Activated T-helper 1 cell treated with anti-CD3 and anti-CD28 coated beads, Interleukin-2, amount 50 U/mL, for 16 hours (primary cell): ENCODE measurements at places on chromosomes 6 and 20.

GRCh38 chr6:150069706-150070105, 785 bp upstream of the ULBP3 start:
- DNase-seq: no peak

DNA sequence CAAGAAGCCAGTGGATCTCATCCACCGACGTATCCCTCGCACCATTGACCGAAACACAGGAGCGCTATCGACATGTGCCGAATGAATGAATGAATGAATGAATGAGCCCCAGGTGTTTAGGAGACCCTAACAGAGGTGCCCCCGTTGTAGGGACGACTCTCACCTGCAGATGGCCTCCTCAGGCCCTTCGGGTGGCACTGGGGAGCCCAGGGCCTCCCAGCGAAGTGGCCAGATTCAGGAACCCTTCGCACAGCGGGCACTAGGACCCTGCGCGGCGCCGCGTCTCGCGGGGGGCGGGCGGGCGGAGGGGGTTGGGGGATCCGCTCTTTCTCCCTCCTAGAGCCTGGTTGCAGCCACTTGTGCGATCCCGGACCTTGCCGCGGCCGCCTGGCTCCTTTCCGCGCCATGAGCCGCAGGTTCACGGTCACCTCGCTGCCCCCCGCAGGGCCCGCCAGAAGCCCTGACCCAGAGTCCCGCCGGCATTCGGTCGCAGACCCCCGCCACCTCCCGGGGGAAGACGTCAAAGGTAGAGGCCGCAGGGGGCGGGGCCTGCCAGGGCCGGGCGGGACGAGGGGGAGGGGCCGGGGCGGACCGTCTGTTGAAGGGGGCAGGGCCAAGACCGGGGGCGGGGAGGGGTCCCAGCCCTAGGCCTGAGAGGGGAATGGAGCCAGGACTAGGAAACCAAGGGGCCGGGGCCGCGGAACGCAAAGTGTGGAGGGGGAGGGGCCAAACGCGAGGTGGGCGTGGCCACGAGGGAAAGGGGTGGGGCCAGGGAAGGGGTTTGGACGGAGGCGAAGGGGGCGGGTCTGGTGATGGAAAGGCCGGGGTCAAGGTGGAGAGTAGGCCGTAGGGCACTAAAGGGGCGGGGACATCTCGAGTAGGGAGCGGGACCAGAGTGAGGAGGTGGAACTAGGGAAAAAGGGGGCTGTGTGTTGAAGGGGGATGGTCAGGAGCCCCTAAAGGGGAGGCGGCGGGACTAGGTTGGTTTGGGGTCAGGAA, 7.4 kb upstream of the SLC12A5 start:
- peak; percentile 27 for DNase-seq

DNA sequence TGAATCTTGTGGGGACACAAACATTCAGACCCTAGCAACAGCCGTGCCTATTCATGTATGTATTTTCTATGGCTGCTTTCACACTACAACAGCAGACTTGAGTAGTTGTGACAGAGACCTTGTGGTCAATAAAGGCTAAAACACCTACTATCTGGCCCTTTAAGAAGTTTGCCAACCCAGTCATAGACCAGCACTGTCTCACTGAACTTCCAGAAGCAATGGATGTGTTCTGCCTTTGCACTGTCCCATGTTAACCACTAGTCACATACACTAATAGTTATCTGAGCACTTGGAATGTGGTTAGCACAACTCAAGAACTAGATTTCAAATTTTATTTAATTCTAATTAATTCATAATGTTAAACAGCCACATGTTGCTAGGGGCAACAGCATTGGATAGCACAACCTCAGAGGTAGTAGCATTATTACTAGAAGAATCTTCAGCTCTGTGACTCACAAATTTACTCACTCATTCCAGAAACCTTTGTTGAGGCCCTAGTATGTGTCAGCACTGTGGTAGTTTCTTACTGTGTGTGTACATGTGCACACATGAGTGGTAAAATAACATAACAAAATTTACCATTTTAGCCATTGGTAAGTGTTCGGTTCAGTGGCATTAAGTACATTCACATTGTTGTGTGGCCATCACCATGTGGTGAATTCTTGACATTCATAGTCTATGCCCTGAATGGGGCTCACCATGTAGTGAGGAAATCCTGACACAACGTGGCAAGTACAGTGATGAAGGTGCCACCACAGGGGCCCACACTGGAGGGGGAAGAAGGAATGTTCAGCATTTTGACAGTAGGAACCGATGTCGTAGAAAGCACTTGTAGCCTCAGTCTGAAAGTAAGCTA, 107.3 kb downstream of the CEP57L1 start:
- DNase-seq: no peak

DNA sequence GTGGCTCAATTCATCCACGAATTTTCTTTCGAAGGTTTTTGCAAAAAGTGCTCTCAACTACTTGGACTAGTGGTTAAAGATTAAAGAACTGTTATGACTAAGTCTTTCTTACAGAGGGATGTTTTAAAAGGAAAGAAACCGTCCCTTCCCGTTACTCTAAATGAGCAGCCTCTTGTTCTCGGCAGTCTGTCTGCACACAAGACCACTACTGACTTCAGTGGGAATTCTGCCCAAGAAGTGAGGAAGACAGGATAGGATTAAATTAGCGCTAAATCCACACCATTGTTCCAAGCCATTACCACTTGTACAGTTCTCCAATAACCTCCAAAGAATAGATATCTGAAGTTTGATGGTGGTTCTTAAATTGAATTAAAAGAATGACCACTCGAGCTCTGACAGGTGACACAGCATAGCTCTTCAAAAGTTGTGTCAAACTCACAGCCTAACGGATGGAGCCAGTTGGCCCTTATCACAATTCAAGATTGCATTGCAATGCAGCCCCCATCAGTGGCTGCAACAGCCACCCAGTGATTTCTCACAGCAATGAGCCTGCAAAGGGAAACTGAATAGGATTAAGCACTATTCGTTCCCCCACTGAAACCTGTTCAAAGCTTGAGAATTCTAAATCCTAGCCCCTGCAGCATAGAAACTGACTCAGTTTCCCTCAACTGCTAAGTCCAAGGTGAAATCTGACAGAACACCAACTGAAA, 1.8 kb downstream of the EPB41L2 start:
- no peak for DNase-seq

DNA sequence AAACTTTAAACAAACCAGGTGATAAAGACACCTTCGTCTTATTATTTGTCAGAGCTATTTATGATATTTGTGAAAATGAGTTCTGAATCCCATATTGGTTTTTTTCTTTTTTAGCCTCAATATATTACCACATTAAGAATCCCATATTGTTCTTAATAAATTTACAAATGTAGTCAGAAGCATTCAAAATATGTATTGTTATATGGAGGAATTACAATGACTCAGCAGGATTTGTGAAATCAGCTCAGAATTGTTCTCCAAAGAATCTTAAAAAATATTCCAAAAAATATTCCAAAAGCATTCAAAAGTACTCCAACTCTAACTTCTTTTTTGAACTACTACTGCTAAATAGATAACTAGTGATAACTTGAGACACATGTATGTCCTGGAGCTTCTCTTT, 6.5 kb upstream of the ZNF343 start:
- DNase-seq: no peak

- no peak for DNase-seq
Measured at GRCh38 chr6:74607934-74608333, 597.9 kb downstream of the COL12A1 start.

DNA sequence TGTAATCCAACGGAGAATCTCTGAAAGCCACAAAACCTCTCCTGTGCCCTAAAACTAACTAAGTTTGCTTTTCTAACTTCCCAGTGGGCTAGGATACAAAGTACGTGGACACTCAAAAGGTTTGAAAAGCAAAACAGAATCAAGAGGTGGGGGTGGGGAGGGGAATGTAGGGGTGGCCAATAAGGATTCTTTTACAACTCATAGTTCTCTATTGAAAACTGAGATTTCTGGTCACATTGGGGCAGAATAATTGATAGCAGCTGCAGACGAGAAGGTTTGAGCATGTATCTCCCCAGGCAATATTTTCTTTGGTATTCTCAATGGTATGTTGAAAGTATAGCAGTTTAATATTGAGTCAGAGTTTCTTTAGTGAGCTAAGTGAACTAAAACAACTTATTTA, 376.7 kb upstream of the CITED2 start:
- no peak for DNase-seq

- no peak for DNase-seq
Measured at GRCh38 chr20:59471653-59472421, 132.5 kb upstream of the PHACTR3 start.

- DNase-seq: no peak
Measured at GRCh38 chr20:23155141-23155590, 69.0 kb upstream of the CD93 start.

GRCh38 chr6:86936834-86937218, 502 bp upstream of the HTR1E start:
- no peak for DNase-seq

DNA sequence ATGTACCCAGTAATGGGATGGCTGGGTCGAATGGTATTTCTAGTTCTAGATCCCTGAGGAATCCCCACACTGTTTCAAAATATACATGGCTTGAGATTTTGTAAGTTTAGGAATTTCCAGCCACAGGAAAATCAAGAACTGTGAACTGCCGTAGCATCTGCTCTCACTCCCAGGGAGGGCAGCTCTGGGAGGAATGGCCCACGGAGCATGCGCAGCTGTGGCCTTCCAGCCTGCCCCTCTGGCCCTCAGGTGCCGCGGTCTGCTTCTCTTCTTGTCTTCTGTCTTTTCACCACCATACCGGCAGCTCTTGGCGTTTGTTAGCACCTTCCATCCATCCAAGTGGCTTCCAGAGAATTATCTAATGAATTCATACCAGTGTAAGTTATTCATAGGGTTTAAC, 19.9 kb upstream of the EXOC2 start:
- no peak for DNase-seq

DNA sequence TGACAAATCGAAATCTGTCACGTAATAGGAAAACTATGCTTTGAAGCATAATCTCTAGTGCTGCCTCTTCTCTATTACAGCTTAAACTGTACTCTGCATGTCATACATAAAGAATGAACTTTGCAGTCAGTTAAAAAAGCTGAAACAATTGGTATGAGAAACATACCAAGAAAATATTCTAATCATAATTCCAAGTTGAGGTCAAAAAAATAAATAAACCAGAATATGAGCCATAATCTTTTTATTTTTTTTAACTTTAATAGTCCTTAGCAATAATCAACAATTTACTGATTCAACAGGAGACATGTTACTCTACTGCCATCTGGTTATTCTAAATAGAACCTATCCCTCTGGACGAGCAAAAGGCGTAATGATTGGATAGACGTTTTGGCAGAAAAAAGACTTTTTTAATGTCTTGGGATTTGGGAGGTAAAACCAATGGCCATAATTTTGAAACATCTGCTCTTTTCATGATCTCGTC, 224.4 kb upstream of the FLRT3 start:
- no peak for DNase-seq

DNA sequence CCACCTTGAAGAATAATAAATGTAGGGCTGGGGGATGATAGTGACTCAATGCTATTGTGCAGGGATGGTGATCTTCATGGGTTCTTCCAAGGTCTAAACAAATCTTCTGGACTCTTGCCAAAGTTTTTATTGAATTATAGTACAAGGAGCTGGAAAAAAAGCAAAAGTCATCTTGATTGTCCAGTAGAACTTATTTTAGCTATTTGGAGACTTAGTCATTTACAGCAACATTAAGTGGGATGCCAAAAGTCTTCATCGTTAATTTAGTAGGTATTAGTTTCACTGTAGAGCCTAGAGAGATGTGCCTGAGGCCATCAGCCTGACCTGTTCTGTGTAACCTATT, 212.9 kb upstream of the TBX18 start:
- no peak for DNase-seq

DNA sequence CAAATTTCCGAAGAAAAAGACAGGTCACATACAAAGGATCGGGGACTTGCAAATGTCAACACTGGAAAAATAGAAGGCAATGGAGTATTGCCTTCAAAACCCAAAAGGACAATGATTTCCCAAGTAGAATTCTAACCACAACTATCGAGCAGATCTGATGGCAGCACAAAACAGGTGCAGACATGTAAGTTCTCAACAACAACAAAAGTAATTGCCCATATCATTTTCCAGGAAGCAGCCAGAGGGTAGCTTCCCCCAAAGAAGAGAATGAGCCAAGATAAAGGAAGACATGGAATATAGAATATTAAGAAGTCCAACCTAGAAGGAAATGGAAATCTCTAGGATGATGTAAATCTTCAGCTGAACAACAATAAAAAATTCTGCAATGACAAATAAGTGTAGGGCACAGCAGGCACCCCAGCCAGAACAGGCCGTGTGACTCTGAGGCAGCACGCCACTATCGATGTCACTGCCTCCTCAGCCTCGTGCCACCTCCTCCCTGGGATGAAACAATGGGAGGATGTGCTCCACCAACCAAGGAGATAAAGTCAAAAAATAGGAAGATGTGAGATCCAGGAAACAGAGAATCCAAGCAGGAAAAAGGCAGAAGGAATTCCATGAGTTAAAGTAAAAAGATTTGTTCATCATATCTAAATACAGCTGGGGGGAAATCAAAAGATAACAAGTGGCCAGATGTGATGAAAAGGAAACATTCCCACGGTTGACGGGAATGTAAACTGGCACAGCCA, 34.1 kb downstream of the SERPINB1 start:
- no peak for DNase-seq

GRCh38 chr6:12969966-12970365, 253.4 kb downstream of the PHACTR1 start:
- no peak for DNase-seq

- DNase-seq: no peak
Measured at GRCh38 chr6:154535147-154535546, 24.7 kb upstream of the CNKSR3 start.

GRCh38 chr6:37713529-37714119, 15.9 kb upstream of the MDGA1 start:
- DNase-seq: no peak

DNA sequence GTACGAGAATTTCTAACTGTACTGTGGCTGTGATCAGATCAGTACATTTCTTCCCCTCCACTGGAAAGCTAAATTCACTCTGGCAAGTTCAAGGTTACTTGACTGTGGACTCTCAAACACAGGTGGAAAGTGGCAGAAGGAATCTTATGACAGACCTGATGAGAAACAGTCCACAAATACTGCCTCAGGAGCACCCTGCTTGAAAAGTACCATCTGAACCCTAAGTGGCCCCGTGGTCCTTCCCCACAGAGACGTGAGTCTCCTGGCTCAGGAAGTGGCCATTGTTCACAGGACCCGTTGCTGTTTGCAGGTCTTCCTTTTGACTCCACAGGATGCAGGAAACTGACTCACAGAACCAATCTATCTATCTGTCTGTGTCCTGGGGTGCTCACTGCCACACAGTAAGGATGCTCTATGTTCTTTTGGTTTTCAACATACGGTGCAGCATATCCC, 47.5 kb upstream of the NHSL1 start:
- no peak for DNase-seq

DNA sequence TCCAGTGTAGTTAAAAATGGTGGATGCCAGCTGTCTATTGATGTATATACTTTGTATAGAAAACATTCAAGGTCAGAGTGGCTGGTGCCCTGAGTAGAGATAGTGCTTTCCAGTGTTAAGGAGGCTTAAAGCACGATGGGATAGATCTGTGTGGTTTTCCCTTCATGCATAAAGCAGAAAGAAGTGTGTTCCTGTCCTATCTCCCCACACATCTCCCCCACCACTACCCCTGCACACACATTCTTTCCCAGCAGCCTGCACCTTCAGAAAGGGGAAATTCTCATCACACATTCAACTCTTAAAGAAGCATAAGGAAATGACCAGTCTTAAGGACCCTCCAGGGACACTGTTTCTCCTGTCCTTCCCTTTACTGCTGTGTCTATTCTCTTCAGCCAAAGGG, 221.7 kb upstream of the TAB2 start:
- DNase-seq: no peak

GRCh38 chr6:22025468-22026163, 271.2 kb downstream of the PRL start:
- DNase-seq: no peak

- no peak for DNase-seq
Measured at GRCh38 chr6:3523966-3524365, 67.1 kb upstream of the SLC22A23 start.
